ENCODE measurements at places on chromosomes 6 and 20.

DNA sequence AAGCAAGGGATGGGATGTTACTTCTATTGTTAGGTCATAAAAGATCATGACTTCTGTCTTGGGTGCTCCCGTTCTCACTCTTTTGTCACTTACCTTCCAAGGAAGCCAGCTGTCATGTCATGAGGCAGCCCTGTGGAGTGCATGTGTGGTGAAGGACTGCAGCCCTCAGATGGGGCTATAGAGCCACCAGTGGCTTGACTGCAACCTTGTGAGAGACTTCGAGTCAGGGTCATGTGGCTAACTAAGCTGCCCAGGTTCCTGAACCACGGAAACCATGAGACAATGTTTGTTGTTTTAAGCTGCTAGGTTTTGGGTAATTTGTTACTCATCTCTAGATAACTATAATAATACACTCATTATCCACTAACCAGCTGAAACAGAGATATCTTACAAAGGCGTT, 477.1 kb downstream of the BTBD3 start:
- no peaks in the 10 kb centered on the region for H3K4me1 ChIP-seq
- no peak for DNase-seq
- no peaks in the 10 kb centered on the region for H3K27me3 ChIP-seq

GRCh38 chr20:23090147-23090546, 4.0 kb upstream of the CD93 start:
- peaks cover 3% of the 10 kb centered on the region for H3K27me3 ChIP-seq
- DNase-seq: no peak
- no peaks in the 10 kb centered on the region for H3K36me3 ChIP-seq
- peaks cover 9% of the 10 kb centered on the region for H3K4me1 ChIP-seq

DNA sequence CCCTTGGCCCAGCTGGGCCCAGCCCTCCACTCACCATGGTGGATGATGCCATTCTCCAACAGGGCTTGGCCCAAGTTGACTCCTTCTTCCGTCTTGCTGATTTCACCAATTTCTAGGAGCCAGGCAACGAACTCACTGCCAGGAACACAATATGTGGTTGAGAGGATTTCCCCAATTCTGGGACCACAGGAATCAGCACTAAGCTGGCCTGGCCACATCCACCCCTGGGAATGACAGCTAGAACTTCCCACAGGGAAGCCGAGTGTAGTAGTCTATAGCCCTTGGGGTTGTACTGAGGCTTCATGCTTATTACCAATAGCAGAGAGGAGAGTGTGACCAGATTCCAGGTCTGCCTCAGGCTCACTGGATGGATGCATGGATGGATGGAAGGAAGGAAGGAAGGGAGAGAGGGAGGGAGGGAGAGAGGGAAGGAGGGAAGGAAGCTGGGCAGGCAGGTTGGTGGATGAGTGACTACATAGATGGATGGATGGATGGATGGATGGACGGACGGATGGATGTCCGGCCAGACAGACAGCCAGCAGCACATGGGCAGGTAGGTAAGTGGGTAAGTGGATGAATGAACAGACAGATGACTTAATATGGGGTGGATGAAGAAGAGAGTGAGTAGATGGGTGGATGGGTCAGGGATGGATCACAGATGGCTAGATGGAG, 146.5 kb downstream of the PREX1 start:
- DNase-seq: peak; percentile 35
- no peak overlapping the region for H3K27ac ChIP-seq
- no peak overlapping the region for H3K4me3 ChIP-seq
- no peaks in the 10 kb centered on the region for H3K36me3 ChIP-seq

DNA sequence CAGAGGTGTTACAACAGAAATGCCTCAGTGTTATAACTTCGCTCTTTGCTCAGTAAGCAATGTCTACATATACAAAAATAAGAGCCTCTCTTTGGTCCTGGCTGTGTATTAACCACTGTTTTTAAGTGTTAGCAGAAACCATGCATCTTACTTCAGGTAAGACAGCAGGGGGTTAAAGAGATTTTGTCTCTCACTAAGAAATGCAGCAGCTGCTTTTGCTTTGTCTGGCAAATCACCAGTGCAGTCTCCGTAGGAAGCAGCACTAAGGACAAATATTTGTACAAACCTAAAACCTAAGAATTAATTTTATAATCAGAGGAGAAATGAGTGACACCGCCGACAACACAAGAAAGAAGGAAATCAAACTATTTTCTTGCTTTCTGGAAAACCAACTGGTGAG, 758 bp downstream of the SMIM28 start:
- DNase-seq: no peak
- no peak overlapping the region for H3K27ac ChIP-seq
- H3K4me1 ChIP-seq: no peaks in the 10 kb centered on the region
- H3K4me3 ChIP-seq: no peak overlapping the region

DNA sequence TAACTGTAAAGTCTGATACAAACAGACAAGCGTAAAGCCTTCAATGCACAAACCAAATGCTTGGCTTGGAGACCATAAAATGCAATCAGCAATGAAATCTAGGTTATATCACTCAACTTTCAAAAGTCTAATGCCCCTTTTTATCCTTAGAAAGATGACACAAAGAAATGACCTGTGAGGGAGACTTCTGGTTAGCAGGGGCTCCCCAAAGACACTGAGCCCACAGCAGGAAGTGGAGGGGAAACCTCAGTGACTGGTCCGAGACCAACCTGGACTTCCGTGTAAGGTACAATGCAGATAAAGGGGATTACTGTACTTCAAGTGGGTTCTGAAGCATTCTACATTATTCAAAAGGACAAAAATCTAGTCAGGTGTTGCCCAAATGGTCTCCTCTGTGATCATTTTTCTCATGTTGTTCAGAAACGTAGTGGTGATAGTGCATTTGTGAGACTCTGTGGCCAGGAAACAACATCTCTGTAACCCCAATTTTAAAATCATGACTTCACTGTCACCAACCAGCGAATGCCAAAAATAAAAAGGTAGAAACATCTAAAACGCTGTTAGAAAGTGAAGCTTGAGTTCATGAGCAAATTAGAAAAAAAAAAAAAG, 88.2 kb downstream of the HIVEP2 start:
- no peak for DNase-seq
- H3K27me3 ChIP-seq: no peaks in the 10 kb centered on the region
- no peaks in the 10 kb centered on the region for H3K36me3 ChIP-seq
- no peak overlapping the region for H3K4me3 ChIP-seq

GRCh38 chr20:25223179-25223661, 24.7 kb upstream of the PYGB start:
- no peaks in the 10 kb centered on the region for H3K27me3 ChIP-seq
- H3K36me3 ChIP-seq: peaks cover 1% of the 10 kb centered on the region
- peak; percentile 95 for DNase-seq
- no peak overlapping the region for H3K4me3 ChIP-seq
- H3K4me1 ChIP-seq: peaks cover 45% of the 10 kb centered on the region
